ENCODE measurements at places on chromosomes 3 and 15. TPM values are rescaled to one million over a fixed set of nuclear protein-coding genes. Genes with fewer than 3 reads are reported as not detected.

DNA sequence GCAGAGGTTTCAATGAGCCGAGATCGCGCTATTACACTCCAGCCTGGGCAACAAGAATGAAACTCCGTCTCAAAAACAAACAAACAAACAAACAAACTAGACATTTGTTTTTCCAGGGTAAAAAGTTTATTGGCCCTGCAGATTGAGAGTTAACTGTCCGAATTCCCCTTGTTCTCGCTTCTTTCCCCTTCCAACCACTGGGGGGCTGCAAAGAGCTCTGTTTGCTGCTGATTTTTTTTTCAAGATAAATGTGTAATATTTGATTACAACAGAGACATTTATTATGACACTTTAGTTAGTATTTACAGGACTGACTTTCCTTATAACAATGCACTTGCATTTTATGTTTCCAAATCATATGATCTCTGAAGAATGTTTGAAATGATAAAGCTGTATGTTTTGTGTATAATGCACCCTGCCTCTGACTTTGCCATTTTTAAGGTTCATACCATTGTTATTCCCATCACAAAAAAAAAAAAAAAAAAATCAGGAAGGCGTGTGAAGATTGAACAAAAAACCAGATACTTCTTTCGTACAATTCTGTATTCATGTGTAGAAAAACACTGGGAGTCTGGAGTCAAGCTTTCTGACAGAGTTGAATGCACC, 2.8 kb downstream of the CLSTN2 start:
- DNase-seq: no peak

DNA sequence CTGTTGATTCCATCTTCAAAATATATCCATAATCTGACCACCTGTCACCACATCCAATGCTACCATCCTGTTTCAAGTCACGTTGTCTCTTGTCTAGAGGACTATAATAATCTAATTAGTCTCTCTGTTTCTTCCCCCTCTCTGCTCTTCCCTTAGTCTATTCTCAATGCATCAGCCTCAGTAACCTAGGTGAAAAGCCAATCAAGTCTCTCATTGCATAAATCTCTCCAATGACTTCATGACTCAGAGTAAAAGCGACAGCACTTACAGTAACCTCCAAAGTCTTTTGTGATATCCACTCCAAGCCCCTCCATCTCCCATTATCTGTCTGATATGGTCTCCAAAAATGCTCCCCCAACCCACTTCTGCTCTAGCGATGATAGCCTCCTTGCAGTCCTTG, 7.2 kb downstream of the UBA3 start:
- no peak for DNase-seq

DNA sequence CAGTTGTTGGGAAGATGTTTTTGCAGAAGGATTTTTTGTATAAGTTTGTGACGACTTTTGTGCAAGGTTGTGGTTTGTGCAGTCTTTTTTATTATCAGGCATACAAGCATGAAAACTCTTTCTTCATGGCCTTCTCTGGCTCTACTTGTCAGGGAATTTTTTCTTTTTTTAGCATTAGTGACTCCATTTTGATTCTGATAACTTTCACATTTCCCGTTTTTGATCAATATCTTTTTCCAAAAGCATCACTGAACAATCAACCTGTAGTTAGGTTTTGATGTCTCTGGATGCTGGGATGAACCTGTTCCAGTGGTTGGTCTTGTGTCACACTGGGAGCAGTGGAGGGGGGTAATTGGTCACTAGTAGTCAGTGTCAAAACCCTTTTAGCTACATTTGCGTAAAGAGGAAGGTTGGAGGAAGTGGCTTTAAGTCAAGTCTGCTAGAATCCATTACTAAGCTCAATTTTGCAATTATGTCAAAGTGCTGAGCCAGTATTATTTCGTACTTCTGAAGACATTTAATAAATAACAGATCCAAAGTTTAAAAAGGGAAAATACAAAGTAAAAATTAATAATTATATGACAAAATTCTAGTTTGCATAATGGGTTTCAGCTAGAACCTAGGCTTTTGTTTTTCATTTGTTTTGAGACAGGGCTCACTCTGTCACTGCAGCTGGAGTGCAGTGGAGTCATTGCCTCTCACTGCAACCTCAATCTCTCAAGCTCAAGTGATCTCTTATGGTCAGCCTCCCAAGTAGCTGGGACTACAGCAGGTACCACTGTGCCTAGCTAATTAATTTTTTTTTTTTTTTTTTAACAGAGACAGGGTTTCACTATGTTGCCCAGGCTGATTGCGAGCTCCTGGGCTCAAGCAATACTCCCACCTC, 18.8 kb upstream of the CFAP161 start:
- DNase-seq: no peak

DNA sequence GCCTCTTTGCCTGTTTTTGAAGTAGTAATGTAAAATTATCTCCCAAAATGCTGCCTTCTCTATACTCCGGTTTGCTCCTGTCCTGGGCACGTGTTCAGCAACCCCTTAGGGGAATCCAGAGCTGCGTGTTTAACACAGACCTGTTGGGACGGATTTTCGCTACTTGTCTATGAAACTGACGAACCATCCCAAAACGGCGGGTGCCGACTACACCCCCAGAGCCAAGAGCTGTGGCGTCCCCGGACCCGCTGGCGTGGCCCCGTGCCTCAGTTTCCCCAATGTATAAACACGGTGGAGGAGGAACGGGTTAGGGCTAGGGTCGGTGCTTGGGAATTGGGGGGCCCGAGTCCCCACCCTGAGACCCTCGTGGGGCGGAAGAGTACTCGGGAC, 473 bp downstream of the FHIT start:
- DNase-seq: no peak

- DNase-seq: no peak
Observed at GRCh38 chr15:57377478-57377847, 1.2 kb downstream of the CGNL1 start.

GRCh38 chr3:138395865-138396751, 38.3 kb upstream of the ESYT3 start:
- DNase-seq: no peak

The SI gene
- not detected for polyA plus RNA-seq

The EOMES gene
- 0.04 TPM for polyA plus RNA-seq

The SPATA12 gene
- polyA plus RNA-seq: not detected
